Activated gamma-delta T cell treated with anti-CD3 and anti-CD28 coated beads, Interleukin-2, amount 50 U/mL, for 16 hours (primary cell): ENCODE measurements at places on chromosomes 3 and 15.

DNA sequence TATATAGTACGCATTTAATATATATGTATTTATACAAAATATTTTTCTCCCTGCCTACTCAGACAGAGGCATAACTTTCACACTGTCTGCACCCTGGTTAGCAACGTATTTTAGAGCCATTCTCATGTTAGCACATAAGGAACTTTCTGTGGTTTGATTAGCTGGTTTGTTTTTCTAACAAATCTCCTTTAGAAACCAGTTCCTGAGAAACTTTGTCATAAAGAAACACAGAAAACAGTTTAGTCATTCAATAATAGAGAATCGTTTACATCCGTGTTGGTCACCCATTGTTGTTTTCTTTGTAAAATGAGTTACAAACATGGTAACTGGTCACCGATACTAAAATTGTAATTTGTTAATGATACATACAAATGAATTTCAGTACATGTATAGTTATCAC, 5.9 kb upstream of the NGRN start:
- DNase-seq = no peak

DNA sequence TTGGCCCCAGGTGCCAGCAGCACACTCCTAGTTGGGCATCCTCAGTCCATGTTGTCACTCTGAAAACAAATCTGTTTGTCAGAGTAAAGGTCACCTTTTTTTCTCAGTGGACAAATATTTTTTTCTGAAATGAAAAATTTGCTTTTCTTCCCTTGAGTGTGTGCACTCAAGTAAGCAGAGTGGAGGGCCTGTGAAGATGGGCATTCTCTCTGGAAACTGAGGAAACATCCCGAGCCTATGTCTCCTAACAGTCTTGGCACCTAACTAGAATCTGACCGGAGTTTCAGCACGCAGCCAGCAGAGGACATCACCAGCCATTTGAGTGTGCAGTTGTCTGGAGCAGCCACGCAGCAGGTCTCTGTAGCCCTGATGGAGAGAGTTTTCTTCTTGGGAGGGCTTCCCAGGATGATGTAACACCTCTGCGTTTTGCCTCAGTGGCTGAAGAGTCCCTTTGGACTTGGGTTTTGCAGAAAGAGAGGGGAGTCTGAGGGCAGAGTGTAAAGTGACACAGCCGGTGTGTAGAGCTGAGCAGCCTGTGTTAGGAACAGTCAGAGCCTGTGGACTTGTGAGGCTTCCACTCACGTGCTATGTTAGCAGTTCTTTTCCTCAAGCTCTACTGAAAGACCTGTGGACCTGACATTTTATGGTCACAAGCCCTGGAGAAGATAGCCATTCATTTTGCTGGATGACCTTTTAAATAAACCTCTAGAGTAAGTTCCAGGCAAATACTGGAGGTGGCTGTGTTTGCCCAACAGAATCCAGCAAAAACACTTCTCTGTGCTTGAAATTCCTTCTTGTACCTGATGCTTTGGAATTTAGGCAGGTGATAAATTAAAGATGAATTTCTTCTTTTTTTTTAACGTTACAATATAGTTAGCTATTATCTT, 51.6 kb downstream of the ABHD2 start:
- DNase-seq = no peak

- DNase-seq = no peak
These were observed 230.3 kb upstream of the TBL1XR1 start for GRCh38 chr3:177427540-177427939.

GRCh38 chr3:108031895-108032294, 58.9 kb downstream of the CD47 start:
- no peak for DNase-seq

DNA sequence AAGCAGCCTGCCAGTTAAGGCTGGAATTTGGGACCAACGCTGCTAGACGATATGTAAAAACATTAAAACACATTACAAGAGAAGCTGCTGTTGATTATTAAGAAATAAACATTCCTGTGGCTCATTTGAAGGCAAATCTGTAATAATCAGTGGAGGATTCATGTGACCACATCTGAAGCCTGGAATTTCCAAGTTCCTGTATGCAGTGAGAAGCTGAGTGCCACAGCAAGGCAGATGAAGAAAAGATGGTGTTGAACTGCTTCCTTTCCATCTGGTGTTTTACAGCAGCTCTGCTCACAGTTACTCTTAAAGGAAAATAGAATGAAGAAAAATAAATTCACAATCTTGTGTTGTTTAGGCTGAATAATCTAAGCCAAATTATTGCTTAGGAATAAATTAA, 139.3 kb upstream of the ROBO2 start:
- no peak for DNase-seq

DNA sequence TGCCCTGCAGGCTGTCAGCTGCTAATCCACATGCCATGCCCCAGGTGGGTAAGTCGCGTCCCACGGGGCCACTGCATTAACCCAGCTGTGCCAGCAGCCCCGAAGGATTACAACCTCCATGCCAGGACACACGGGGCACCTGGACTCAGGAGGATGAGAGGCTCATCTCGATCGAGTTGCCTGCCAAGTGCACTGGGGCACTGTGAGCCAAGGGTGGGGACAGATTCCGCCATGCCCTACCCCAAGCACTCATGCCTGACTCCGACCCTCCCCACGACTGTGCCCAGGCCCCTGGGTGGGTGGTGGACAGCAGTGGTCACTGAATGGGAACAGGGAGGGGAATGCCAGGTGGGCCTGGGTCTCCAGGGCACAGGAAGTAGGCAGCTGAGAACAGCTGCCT, 20.7 kb upstream of the SNRPA1 start:
- no peak for DNase-seq

- DNase-seq = no peak
These were observed 461.1 kb upstream of the TBL1XR1 start for GRCh38 chr3:177658354-177658753.

DNA sequence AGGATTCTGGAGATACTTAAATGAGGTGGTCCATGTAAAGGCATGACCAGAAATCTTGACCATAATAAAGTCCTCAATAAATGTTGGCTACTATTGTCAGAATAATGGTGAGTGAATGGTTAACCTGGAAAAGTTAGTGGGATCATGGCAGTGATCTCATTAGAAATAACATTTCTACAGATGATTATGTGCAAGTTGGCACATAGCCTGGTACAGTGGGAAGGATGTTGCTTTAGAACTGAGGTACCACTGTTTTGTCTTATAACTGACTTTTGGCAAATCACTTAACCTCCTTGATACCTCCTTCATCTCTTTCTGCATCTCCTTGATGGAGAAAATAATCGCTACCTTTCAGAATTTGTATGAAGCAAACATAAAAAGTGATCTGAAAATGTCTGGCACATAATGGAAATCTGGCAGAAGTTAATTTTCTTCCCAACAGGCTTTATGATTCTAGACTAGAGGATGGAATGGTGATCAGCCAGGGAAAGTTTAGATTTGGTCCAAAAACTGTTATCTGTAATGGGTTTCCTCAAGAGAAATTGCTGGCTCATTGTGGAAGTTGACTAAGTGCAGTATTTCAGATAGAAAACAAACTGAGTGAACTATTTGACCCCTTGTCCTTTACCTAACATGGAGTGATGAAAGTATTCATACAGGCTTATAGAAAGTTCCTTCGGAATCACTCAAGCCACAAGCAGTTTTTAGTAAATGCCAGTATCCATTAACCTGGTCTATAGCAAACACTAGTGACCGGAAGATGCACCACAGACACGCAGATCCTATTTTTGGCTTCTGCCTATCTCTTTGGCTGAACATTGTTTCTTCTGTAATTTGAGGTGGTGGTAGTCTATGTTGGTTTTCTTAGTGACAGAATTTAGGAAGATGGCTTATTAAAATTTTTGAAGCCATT, 449.6 kb upstream of the TGFBR2 start:
- DNase-seq = no peak

GRCh38 chr3:99925584-99926230, 108.0 kb downstream of the CMSS1 start:
- DNase-seq = no peak

DNA sequence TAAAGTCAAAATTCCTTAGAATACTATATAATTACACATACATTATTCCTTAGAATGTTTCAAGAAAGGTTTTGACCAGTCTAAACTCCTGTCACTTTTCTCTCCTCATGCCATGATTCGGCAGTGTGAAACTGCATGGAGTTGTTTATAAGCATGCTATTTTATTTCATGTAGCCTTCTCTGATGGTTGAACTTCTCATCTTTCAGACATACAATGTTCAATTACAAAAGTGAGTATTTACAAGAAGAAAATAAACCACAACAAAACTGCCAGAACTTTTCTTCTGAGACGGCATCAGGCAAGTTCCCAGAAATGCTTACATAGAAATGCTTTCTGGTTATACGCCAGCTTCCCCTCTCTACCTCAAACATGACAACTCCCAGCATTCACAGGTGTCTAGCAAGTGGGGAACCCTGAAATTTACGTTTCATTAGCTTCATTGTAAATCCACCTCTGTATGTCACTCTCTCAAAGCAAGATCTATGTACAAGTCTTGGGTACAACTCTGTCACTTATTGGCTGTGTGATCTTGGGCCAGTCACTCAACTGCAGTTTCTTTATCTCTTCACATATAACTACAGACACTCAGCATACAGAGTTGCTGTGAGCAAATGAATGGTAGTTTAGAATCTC, 42.7 kb downstream of the HDGFL3 start:
- DNase-seq = no peak

DNA sequence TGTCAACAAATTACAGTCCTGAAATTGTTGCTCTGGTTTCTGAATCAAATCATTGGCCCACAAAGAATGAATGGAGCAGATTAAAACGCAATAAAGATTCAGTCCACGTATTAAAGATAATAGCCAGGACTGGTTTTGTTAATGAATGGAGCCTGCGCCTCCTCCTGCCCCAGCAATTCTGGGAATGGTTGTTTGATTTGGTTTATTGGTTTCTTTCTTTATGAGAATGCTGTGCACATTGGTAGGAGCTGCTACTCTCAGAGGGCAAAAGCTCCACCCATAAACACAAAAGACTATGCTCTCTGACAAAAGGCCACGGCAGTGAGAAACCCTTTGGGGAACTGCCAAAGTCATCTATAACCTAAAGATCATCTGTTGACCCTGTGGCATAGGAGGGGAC, 261.1 kb downstream of the ABHD5 start:
- DNase-seq = no peak

GRCh38 chr3:167151636-167152035, 228.5 kb downstream of the ZBBX start:
- no peak for DNase-seq

DNA sequence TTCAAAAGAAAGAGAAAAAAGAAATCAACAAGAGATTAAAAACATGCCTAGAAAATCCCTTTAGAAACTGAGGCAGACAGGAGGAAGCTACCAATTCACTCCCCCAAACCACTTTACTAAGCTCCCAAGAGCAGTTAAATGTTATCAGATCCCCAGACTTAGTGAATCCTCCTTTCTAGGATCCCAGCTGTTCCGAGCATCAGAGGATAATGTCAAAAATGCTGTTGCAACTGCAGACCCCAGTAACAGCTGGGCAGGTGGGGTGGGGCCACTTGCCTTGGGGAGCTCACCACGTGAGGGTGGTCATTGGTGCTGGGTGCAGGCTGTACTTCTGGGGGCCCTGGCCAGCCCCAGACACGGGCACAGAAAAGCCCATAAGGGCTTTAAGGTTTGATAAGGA, 9.1 kb downstream of the POMGNT2 start:
- DNase-seq = no peak
